ENCODE measurements at places on chromosomes 13 and 19. TPM values are rescaled to one million over a fixed set of nuclear protein-coding genes. Genes with fewer than 3 reads are reported as not detected.

Gene TMEM221
- 2.4 TPM for polyA plus RNA-seq

GRCh38 chr19:2623798-2624197 is 78.7 kb downstream of the GNG7 start:
- DNase-seq = no peak

- no peak for DNase-seq
Measured at GRCh38 chr19:10742476-10742875, 24.6 kb downstream of the DNM2 start.

DNA sequence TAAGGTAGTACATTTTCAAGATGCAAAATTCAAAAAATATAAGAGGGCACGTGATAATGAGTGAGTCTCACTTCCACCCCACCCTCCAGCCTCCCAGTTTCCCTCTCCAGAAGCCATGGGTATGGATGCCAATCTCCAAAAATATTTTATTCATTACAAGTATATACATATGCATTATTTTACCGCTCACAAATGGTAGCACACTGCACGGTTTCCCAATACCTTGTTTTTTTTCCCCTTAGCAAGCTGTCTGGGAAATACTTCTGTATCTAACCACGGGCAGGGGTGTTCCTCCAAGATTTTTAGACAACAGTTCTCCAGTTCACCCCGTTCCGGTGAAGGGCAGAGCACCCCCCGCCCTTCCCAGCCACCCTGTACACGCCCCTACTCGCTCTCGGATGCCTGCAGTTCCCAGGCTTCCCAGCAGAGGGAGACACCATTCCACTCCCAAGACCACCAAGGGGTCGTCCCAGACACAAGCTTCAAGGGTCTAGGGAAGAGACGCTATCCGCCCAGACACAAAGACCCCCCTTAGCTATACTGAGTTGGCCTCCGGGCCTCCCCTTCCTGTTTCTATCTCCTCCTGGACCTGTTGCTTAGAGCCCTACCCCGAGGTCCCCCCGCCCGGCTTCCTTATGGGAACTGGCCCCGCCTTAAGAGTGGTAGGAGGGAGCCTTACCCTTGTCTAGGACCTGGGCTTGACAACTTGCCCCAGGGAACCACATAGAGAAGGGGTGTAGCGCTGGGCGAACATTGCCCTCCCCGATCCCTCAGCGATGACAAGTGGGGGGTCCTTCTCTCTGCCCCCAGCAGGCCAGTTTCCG is 1.1 kb upstream of the FXYD3 start:
- DNase-seq = peak; percentile 67

- DNase-seq = no peak
Measured at GRCh38 chr13:74820809-74821208, 661.2 kb downstream of the TBC1D4 start.

GRCh38 chr13:108263621-108264355 is 5.7 kb upstream of the TNFSF13B start:
- no peak for DNase-seq

GRCh38 chr13:93778548-93778947 is 551.9 kb downstream of the GPC6 start:
- DNase-seq = no peak

- DNase-seq = no peak
Measured at GRCh38 chr13:45297456-45298205, 43.4 kb downstream of the TPT1 start.

Gene CEACAM19
- polyA plus RNA-seq = 10.5 TPM

Gene CFAP97D2
- not detected for polyA plus RNA-seq

DNA sequence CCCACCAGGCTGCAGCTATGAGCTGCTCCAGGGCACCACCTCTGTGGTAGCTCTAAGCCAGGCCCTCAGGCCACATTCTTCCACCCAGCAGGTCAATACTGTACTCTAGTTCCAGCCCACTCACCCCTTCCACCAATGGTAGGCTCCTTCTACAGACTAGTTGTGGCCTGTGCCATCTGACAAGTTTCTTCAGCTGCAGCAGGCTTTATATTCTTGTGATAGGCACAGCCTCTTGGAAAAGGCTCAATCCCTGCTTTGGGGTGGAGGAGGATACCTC is 8.5 kb downstream of the MICU2 start:
- no peak for DNase-seq

DNA sequence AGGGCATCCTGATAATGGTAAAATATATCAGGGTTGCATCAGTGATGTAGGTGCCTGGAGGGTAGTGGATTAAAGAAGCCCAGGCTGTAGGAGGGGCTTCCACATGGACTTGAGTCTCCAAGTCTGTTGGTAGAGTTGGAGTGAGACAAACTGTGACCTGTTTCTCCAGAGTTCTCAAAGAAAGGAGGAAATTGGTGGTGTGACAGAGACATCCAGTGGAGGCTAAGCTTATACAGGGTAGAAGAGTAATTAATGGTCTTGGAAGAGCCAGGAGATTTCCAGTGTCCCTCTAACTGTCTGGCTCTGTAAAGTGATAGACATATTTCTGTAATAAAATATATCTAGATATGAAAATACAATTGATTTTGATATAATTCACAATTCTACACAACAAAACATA is 61.1 kb downstream of the GPC5 start:
- no peak for DNase-seq

DNA sequence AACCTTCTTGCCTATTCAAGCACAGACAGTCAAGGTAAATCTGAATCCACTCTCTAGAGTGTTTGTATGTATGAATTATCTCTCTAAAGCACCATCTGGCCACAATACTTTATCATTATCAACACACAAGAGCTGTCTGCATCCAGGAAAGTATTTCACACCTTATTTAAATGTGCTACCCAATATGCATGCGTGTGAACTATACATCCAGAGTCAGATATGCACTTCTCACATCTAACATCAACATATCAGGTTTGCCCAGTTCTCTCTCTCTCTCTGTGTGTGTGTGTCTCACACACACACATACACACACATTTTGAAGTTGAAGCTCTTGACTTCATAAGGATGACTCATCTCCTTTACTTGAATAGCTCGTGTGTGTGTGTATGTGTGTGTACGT is 697.5 kb upstream of the PCDH20 start:
- DNase-seq = no peak

GRCh38 chr19:7931221-7932061 is 5.5 kb upstream of the CTXN1 start:
- no peak for DNase-seq

Gene TLE2
- polyA plus RNA-seq = 46.8 TPM

Gene DBP
- polyA plus RNA-seq = 14.0 TPM

GRCh38 chr13:75307370-75307949 is 174.5 kb downstream of the TBC1D4 start:
- DNase-seq = no peak

All from left renal cortex interstitium (tissue), 4 donors.